ENCODE measurements at places on chromosomes 16 and 17.

DNA sequence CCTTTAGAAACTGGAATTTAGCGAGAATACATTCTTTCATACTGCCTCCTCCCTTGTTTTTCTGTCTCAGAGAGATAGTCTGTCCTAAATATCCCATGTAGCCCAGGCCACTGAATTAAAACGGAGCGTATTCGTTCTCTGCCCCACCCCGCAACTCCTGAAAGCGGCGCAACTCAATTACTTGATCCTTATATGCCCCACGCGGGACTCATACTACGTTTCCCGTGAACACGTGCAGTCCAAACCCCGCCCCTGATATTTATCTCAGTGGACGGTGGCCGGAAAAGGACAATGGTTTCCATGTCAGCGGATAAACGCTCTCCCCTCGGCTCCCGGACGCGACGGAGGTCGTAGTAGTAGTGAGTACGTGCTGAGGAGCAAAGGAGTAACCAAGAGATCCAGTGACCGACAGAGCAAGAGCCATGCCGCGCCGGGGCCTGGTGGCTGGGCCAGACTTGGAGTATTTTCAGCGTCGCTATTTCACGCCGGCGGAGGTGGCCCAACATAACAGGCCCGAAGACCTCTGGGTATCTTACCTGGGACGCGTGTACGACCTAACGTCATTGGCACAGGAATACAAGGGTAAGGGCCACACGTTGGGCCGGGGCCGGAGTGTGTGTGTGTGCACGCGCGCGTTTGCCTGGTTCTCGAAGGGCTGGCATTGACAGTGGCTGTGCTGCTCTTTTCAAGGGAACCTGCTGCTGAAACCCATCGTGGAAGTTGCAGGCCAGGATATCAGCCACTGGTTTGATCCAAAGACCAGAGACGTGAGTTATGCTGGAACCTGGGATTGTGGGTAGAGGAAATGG lies at the start of gene CYB5D1:
CYB5D1 (plus strand) TSS at position 291 of the 809 bp plus-strand sequence; CDS start at position 423, 132 bp downstream.
- peak; percentile 95 for DNase-seq

DNA sequence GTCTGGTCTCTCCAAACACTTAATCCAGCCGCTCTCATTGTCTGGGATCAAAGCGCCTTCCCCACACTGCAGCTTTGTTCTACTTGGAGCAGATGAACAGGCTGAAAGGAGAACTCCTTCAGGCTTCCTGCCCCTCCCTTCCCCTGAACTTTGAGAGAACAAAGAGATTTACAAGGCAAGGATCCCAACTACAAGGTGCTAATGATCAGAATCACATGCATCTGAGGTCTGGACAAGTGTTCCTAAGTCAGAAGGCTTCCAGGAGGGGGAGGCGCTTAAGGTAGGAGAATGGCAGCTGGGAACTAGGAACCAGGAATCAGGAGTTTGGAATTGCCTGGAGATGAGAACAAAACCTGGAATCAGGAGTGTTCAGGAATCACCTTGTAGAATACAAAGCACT lies 606.3 kb upstream of the CDH11 start:
- peak; percentile 4 for DNase-seq

DNA sequence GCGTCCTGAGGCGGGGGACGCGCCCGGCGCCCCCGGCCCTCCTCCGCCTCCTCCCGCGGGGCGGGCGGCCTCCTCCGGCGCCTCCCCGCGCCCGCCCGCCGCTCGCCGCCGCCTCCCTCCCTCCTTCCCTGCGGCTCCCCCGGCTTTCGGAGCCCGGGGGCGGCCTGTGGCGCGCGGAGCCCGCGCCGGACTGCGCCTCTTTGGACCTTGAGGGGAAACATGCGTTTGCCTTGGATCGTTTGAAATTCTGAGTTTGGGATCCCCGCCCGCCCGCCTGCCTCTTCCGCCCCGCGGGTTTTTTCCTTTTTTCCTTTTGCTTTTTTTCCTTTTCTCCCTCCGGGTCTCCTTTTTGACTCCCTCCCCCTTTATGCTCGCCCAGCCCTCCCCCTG lies 390 bp downstream of the ZNRF1 start:
- no peak for DNase-seq

GRCh38 chr17:18921912-18922451 lies 30.0 kb upstream of the SLC5A10 start:
- no peak for DNase-seq

GRCh38 chr16:85640254-85640558 lies 27.1 kb downstream of the GSE1 start:
- DNase-seq: no peak

- peak; percentile 97 for DNase-seq
Observed at GRCh38 chr16:51151435-51151960, 428 bp upstream of the SALL1 start.

DNA sequence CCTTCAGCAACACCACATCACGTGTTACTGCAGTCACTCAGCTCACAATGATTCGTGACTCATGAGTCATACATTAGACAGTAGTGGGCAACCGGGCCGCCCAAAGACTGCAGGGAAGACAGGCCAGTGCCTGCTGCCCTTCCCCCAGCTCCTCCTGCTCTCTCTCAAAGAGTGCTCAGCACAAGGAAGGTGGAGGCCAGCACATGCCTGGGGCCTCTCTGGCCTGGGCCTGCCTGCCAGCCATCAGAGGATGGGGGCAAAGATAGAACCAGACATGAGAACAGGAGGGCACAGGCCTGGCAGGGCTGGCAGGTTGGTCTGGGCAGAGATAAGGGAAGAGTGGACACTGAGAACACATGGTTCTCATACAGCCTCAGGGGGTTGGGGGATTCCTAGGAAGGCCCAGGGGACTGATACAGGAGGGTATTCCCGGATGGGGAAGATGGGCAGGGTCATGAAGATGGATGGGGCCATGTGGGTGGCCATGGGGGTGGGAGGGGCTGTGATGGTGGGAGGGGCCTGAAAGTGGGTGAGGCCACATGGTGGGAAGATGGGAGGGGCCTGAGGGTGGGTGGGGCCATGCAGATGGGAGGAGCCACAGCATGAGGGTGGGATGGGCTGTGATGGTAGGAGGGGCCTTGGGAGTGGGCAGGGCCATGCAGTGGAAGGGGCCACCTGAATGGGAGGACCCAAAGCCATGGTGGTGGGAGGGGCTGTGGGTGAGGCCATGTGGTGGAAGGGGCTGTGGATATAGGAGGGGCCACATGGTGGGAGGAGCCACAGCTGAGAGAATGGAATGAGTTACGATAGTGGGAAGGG lies 29.0 kb downstream of the KATNB1 start:
- DNase-seq: peak; percentile 86

- no peak for DNase-seq
Observed at GRCh38 chr17:13640551-13640950, 38.8 kb upstream of the HS3ST3A1 start.

GRCh38 chr17:8703001-8703400 lies 41.6 kb downstream of the CCDC42 start:
- no peak for DNase-seq

GRCh38 chr17:57271821-57272220 lies 15.5 kb downstream of the MSI2 start:
- peak; percentile 87 for DNase-seq

DNA sequence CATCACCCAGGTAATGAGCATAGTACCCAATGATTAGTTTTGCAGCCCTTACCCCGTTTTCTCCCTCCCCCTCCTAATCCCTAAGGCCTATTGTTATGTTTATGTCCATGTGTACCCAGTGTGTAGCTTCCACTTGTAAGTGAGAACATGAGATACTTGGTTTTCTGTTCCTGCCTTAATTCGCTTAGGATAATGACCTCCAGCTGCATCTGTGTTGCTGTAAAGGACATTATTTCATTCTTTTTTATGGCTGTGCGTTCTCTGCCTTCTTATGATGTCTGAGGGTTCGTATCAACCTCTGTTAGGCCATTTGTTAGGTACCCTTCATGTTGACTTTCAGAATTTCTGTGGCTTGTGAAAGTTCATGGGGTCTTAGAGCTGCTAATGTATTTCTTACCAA lies 31.0 kb downstream of the CTCF start:
- DNase-seq: peak; percentile 9

DNA sequence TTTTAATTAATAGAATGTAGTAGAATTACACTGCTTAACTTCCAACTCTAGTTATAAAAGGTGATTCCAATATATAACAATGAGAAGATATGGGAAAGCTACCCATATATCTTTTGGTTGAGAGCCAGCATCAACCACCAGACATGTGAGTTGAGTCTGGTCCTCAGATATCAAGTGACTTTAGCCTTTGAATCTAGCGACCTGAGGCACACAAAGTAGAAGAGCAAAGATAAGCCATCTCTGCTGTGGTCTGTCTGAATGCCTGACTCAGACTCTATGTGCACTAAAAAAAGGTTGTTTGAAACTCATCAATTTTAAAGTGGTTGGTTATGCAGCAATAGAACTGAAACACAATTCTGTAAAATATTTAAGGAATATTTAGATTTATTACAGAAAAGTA lies 492.5 kb upstream of the SOX9 start:
- no peak for DNase-seq

DNA sequence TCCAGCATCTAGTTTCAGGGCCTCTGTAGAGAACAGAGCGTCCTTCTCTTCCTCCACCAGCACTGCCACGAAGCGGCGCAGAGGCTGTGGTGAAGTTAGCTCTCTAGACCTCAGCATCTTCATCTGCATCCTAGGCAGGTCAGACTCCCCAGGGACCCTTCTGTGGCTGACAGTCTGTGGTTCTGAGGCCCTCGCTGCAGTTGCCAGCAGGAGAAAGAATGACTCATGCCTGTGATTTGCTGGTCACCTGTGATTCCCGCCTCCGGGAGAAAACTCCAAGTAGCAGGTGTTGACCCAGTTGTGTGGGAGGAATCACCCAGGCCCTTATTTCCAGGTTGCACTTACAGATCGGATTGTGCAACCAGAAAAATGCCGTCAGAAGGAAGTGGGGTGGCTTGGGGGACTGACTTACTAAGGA lies 117.3 kb upstream of the CACNG5 start:
- peak; percentile 35 for DNase-seq

DNA sequence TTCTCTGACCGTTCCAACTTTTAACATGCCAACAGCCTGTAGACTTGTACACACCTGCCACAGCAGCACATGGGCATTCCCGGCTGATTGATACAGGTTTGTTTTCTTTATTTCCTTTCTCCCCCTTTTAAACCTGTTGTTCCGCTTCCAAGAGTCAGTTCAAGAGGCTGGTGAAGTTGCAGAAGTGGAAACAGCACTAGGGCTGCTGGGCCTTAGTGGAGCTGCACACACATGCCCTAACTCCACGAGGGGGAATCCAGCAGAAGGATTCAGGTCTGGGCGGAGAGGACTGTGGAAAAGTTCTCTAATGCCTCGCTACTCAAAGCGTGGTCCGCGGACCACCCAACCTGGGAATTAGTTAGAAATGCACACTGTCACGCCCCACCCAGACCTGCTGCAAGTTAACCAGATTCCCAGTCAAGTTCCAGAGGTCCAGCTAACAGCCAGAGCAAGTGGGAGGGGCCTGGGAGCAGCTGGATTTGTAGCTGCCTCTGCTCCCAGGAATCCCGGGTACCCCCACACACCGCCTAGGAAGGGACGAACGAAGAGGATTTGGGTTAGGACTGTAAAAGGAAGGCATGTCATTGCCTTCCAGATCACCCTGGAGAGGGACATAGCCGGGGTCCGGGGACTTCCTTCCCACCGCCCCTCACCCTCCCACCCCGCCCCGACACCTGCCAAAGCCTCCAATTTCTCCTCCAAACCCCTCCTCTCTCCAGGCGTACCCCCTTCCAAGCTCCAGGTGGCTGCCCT lies 542 bp downstream of the SLC39A11 start:
- DNase-seq: peak; percentile 32

DNA sequence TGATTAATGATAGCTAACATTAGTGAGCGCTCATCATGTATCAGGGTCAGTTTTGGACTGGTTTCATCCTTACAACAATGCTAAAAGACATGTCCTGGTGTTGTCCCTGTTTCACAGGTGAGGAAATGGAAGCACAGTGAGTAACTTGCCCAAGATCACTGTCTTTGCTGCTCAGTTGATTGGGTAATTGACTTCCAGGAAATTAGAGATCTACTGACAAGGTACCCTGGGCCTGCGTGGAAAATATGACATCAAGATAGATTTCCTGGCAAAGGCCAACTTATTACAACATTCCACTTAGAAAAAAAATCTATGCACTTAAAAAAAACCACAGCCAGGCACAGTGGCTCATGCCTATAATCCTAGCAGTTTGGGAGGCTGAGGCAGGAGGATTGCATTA lies 96.3 kb downstream of the CYLD start:
- DNase-seq: no peak

- DNase-seq: no peak
Observed at GRCh38 chr17:30717291-30718098, 107.0 kb downstream of the CRLF3 start.

DNA sequence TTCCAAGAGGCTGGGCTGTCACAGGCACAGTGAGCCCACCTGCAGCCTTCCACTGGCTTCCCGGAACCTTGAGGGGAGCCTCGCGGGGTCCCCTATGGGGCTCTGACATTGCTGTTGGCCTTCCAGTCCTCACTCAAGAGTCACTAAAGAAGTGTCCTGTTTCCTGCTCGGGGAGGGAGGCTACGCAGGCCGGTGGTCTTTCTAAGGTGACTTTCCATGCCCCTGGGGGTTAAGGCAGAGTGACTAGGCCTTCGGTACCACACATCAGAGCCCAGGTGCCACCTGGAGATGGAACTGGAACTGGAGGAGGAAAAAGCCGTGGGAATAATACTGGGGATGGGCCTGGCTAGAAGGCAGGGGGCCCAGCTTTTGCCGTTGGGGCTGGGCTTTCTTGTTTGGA lies 72.1 kb downstream of the IL21R start:
- DNase-seq: no peak

Measured in astrocyte of the hippocampus (primary cell).